ENCODE measurements at places on chromosomes 7 and 10. TPM values are rescaled to one million over a fixed set of nuclear protein-coding genes. Genes with fewer than 3 reads are reported as not detected.
A peak's percentile ranks its signal among the peaks of the same experiment; 100 is the strongest.

GRCh38 chr10:112797855-112798254 lies 152.2 kb upstream of the TCF7L2 start:
- H3K27me3 ChIP-seq: no peaks in the 10 kb centered on the region
- H3K27ac ChIP-seq: no peak overlapping the region
- no peaks in the 10 kb centered on the region for H3K36me3 ChIP-seq
- H3K4me1 ChIP-seq: peaks cover 4% of the 10 kb centered on the region

DNA sequence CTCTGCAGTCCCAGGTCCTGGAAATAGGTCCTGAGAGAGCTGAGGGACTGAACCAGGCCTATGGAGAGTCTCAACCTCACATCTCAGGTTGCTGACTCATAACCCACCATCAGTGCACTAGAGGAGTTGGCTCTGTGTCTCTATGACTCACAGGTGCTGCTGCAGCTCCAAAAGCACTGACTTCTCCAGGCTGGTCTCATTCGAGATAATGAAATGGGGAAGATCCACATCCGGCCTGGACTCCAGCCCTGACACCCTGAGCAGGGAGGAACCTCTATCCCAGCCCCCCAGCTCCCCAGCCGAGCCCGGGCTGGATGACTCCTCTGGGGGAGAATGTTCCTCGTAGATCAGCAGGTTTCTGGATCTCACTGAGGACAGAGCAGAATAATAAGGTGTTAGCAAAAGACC lies 35.5 kb upstream of the DGKI start:
- H3K36me3 ChIP-seq: peaks cover 14% of the 10 kb centered on the region
- H3K27ac ChIP-seq: peak overlapping the region; percentile 60
- H3K4me3 ChIP-seq: no peak overlapping the region

The TRIM56 gene
- total RNA-seq: 14.9 TPM

The GDF2 gene
- total RNA-seq: not detected

GRCh38 chr10:114498413-114499111 lies 94.3 kb upstream of the AFAP1L2 start:
- peaks cover 36% of the 10 kb centered on the region for H3K36me3 ChIP-seq
- DNase-seq: no peak
- H3K27me3 ChIP-seq: no peaks in the 10 kb centered on the region
- no peak overlapping the region for H3K4me3 ChIP-seq
- H3K4me1 ChIP-seq: peaks cover 74% of the 10 kb centered on the region

DNA sequence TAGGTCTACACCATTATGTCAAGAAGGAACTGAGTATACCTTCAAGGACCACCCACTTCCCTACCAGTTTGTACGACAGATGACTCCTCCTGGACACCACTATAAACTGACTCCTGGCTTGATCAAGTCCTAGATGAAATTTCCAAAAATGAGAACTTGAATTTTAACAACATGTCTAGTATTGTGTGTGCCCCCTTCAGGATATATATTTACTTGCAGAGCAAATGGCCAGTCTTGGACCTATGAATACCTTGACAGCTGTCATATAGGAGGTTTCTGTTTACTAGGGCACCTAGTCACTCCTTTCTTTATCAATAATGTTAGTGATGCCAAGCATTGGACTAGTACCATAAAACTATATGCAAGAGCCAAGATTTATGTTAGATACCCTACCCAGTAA lies 94.1 kb upstream of the TMEM26 start:
- H3K27ac ChIP-seq: no peak overlapping the region
- H3K36me3 ChIP-seq: no peaks in the 10 kb centered on the region
- H3K4me1 ChIP-seq: no peaks in the 10 kb centered on the region

The VPS26A gene
- total RNA-seq: 39.5 TPM

The FFAR4 gene
- total RNA-seq: 1.1 TPM

The CXCL12 gene
- total RNA-seq: 11.2 TPM

The CRPPA gene
- 1.3 TPM for total RNA-seq

DNA sequence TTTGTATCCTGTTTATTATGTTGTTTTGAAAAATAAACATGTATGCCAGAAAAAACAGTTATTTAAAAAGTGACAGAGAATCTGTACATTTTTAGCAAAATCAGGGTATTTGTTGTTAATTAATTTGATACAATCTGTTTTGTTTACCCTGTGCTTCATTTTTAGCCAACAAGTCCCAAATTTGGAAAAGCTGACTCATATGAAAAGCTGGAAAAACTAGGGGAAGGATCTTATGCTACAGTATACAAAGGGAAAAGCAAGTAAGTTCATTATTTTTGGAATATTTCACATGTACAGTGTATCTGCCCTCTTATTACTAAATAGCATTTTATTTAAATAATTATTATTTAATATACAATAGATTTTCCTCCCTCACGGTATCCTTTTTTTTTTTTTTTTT lies 151.4 kb downstream of the CDK14 start:
- H3K27ac ChIP-seq: no peak overlapping the region
- H3K27me3 ChIP-seq: no peaks in the 10 kb centered on the region
- no peaks in the 10 kb centered on the region for H3K4me1 ChIP-seq
- no peak for DNase-seq
- H3K4me3 ChIP-seq: no peak overlapping the region

- no peaks in the 10 kb centered on the region for H3K4me1 ChIP-seq
- no peaks in the 10 kb centered on the region for H3K27me3 ChIP-seq
- no peak overlapping the region for H3K4me3 ChIP-seq
- no peak for DNase-seq
- no peaks in the 10 kb centered on the region for H3K36me3 ChIP-seq
- H3K27ac ChIP-seq: no peak overlapping the region
Observed at GRCh38 chr7:11272352-11272751, 298.7 kb downstream of the PHF14 start.

- DNase-seq: no peak
- H3K36me3 ChIP-seq: no peaks in the 10 kb centered on the region
- H3K4me1 ChIP-seq: no peaks in the 10 kb centered on the region
- no peaks in the 10 kb centered on the region for H3K27me3 ChIP-seq
Observed at GRCh38 chr10:77139252-77140160, 498.1 kb downstream of the KCNMA1 start.

The VGF gene
- total RNA-seq: not detected

- no peaks in the 10 kb centered on the region for H3K36me3 ChIP-seq
- no peaks in the 10 kb centered on the region for H3K4me1 ChIP-seq
- H3K27me3 ChIP-seq: peaks cover 20% of the 10 kb centered on the region
- H3K4me3 ChIP-seq: no peak overlapping the region
- no peak for DNase-seq
Observed at GRCh38 chr10:23081891-23082290, 13.5 kb upstream of the MSRB2 start.

DNA sequence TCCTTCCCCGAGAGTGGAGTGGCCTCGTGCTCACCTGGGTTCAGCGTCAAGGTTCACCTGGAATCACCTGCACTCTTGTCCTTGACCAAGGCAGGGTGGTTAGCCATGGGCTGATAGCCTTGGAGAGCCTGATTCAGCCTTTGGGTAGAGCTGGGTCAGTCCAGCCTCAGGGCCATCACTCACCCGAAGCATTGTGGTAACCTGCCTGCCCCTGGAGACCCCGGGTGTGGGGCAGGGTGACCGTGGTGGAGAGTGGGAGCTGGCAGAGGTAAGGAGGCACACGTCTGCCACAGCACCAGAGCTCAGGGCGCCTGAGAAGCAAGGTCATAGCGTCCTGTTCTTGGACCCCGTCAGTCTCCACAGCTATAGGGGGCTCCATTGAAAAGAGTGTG lies 27.8 kb upstream of the WDFY4 start:
- H3K36me3 ChIP-seq: no peaks in the 10 kb centered on the region
- H3K4me1 ChIP-seq: peaks cover 19% of the 10 kb centered on the region
- DNase-seq: no peak
- H3K4me3 ChIP-seq: no peak overlapping the region
- no peaks in the 10 kb centered on the region for H3K27me3 ChIP-seq
- no peak overlapping the region for H3K27ac ChIP-seq

DNA sequence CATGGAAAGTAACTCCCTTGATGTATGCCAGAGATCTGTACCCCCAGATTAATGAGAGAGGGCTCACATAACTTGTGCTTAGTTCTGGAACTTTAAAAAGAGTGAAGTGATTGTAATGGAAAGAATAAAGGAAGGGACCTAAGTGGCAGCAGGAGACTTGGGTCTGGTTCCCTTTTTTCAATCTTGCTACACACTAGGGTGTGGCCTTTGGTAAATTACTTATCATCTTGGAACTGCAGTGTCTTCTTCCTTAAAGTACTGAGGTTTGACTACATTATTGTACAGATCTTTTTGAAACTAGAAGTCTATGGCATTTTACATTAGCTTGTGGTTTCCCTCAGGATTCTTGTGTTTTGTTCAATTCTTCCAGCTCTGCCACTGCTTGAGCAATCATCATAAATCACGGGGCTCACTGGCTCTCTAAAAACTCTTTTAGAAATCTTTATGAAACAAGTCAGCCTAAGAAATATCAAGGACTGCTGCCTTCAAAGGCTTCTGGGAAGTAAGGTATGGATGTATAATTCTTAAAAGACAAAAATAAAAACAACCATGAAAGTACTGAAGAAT lies 22.5 kb upstream of the CHRM2 start:
- no peak for DNase-seq
- no peak overlapping the region for H3K4me3 ChIP-seq
- H3K27me3 ChIP-seq: no peaks in the 10 kb centered on the region
- no peaks in the 10 kb centered on the region for H3K4me1 ChIP-seq
- no peaks in the 10 kb centered on the region for H3K36me3 ChIP-seq

DNA sequence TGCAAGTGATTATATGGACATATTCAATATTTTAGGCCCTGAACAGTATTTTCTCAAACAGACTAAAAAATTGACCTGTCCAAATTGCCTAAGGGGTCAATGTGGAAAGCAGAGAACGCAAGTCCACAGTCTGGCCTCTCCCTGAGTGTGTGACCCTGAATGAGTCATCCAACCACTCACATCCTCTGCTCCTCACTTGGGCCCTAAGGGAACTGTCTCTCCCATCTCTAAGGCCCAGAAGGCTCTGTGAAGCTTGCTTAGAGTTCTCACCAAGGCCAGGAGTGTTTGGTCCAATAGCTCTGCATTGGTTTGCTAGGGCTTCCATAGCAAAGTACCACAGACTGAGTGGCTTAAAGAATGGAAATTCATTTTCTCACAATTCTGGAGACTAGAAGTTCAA lies 155.1 kb downstream of the LSM5 start:
- no peak overlapping the region for H3K27ac ChIP-seq
- no peak overlapping the region for H3K4me3 ChIP-seq
- no peaks in the 10 kb centered on the region for H3K27me3 ChIP-seq
- peaks cover 7% of the 10 kb centered on the region for H3K4me1 ChIP-seq

DNA sequence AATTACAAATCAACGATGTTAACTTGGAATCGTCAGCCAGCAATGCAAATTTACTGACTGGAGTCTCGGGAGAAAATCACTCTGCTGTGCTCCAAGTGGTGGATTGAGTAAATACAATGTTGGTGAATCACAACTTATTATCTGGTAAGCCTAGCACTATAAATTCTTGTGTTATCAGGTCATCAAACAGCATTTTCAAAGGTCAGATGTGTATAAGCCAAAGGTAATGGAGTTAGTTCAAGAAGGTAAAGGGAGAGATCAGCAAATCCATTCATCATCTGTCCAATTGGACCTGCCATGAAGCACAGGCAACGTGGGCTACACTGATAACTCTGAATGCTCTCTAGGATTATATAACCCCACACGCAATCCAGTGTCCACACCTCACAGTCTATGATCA lies 13.9 kb downstream of the CUBN start:
- H3K27ac ChIP-seq: no peak overlapping the region
- H3K36me3 ChIP-seq: no peaks in the 10 kb centered on the region
- H3K4me3 ChIP-seq: no peak overlapping the region
- no peaks in the 10 kb centered on the region for H3K4me1 ChIP-seq

DNA sequence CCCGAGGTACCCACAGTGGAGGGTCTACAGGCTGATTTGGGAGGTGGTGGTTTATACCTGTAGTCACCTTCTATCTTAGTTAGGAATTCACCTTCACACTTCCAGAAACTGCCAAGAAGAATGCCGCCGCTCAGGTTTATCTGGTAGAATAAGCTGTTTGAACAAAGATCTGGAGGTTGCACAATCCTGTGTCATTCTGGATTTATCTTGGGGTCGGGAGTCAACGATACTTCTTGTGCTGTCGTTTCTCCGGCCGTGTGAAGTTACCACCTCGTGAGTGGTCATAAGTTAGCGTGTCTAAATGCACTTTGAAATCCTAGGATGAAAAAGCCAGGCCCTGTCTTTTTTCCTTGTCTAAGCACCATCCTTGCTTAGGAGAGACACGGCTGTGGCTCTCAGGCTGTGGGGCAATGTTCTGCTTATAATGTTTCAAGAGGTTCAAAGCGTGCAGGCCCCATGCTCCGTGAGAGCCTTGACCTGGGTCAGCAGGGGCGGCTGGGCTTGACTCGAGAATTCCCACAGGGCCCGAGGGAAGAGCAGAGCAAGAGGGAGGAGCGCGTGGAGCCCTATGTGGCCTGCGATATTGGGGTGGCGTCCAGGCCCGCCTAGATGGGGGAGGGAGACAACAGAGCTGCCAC lies 35.5 kb downstream of the GRIFIN start:
- H3K27ac ChIP-seq: peak overlapping the region; percentile 57
- H3K4me1 ChIP-seq: peaks cover 26% of the 10 kb centered on the region
- DNase-seq: no peak
- H3K27me3 ChIP-seq: no peaks in the 10 kb centered on the region
- H3K36me3 ChIP-seq: no peaks in the 10 kb centered on the region

DNA sequence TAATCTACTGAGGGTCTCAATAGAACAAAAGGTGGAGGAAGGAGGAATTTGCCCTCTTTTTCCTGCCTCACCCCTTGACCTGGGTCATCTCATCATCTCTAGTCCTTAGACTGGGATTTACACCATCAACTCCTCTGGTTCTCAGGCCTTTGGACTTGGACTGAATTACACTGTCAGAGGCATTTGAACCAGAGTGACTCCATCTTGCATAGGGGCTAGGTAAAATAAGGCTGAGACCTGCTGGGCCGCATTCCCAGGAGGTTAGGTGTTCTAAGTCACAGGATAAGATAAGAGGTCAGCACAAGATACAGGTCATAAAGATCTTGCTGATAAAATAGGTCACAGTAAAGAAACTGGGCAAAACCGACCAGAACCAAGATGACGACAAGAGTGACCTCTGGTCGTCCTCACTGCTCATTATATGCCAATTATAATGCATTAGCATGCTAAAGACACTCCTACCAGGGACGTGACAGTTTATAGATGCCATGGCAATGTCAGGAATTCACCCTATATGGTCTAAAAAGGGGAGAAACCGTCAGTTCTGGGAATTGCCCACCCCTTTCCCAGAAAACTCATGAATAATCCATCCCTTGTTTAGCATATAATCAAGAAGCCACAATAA lies 84.0 kb downstream of the C1GALT1 start:
- no peaks in the 10 kb centered on the region for H3K36me3 ChIP-seq
- no peak overlapping the region for H3K4me3 ChIP-seq
- H3K4me1 ChIP-seq: no peaks in the 10 kb centered on the region
- no peaks in the 10 kb centered on the region for H3K27me3 ChIP-seq
- DNase-seq: no peak

- no peaks in the 10 kb centered on the region for H3K27me3 ChIP-seq
- peak overlapping the region; percentile 90 for H3K4me3 ChIP-seq
- peaks cover 27% of the 10 kb centered on the region for H3K36me3 ChIP-seq
- H3K4me1 ChIP-seq: peaks cover 16% of the 10 kb centered on the region
Observed at GRCh38 chr7:143288836-143289235, 685 bp downstream of the CASP2 start.

The DBF4 gene
- total RNA-seq: 27.3 TPM

Measured in esophagus squamous epithelium (tissue), 5 donors.